ENCODE measurements at places on chromosomes 6 and 20. TPM values are rescaled to one million over a fixed set of nuclear protein-coding genes. Genes with fewer than 3 reads are reported as not detected.

DNA sequence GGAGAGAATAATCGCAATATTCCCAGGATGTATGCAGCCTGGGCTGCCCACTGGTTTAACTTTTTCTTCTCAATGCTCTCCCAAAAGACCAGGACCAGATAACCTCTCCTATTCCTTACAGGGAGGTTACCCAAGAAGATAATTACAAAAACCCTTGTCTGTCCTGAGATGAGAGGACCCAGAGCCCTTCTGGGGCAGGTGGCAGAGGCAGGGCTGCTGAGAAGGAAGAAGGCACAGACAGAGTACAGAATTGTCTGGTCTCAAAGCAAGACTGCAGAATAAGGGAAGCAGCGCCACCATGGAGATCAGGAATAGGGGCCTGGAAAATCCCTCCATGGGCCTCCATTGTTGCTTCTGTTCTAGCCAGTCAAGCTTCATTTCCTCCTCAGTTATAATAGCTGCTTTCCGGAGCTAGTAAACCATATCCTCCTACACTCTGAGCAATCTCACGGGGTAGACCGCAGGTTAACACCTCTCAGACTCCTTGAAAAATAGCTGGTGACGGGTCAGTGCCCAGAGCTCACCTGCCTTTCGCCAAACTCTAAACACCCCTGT is 463 bp upstream of the HLA-DMB start:
- no peak for DNase-seq

DNA sequence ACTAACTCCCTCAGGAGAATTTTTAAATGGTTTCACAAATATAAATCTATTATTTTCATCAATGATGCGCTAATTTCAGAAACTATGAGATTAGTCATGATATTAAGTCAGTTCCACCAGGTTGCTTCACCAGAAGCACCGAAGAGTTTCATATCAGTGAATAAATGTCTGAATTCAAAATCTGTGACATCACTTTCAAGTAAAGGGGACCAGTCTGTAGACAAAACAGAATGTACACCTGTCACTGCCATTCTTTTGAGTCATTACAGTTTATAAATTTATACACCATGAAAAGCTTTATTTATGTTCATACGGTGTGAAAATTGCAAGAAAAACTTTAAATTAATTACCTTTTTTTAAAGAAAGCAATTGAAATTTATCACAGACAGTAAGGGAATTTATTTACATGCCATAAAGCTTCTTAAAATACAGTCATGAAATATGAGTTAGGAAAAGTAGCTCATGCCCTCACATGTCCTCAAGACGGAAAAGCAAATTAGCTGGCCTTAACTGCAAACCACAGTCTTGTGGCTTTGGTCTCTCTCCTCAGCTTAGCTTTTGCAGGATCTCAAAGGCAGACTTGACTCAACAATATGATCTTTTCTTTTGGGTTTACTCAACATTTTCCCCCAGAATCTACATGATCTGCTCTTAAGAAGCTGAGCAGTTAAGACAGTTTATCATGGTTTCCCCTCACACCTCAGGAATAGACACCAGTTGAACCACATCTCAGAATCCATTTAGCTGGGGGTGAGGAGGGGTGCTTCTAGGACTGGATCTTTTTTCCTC is 177.7 kb upstream of the MCHR2 start:
- no peak for DNase-seq

Gene KCNK5
- 28.6 TPM for polyA plus RNA-seq

DNA sequence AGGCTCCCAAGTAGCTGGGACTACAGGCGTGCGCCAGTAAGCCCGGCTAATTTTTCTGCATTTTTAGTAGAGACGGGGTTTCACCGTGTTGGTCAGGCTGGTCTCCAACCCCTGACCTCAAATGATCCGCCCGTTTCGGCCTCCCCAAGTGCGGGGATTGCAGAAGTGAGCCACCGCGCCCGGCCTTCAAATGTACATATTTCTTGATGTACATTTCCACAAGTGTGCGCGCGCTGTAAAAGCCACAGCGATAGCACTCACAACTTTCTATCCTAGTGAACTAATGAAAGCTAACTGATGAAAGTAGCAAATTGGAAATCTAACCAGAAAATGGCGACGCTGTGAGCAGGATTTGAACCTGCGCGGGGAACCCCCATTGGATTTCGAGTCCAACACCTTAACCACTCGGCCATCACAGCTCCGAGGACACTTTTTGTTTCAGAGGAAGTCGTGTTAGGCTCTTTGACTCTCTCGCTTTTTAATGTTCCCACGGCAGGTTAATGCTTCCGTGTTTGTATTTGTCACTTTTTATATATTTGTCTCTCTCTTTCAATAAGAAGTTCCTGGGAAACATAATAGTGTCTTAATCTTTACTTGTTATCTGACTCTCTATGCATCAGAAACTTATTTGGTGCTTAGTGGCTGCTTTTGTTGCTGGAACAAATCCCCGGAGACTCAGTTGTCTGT is 199.4 kb upstream of the ZNF184 start:
- no peak for DNase-seq

GRCh38 chr6:164035900-164036485 is 621.5 kb downstream of the QKI start:
- DNase-seq, result no peak

Gene OR2J3
- not detected for polyA plus RNA-seq

DNA sequence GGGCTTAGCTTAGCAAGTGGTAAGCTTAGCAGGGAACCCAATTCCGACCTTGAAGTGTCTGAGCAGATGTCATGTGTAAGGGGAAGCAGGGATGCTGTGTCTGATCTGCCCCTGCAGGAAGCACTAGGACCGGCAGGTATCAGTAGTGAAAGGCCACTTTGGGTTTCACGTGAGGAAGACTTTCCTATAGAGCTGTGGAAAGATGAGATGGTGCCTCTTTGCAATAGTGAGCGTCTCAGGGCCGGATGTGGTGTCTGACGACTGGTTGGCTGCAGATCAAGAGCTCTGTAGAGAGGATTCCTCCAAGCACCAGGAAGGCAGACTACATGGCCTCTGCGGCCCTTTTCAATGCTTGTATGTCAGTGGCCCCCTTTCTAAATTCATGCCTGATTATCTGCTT is 98.3 kb downstream of the TIAM2 start:
- no peak for DNase-seq

Gene CCN6
- polyA plus RNA-seq, result 0.76 TPM

DNA sequence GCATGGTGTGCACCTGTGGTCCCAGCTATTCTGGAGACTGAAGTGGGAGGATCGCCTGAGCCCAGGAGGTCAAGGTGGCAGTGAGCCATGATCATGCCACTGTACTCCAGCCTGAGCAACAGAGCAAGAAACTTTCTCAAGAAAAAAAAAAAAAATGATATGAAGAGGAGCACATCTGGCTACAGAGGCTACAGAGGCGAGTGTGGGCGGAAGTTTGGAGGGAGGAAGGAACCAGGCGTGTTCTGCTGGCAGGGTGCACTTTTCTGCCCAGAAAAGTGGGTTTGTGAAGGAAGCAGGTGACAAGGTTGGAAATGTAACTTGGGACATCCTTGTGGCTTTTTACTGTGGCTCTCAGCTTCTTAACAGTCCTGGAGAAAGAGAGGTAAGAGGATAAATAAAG is 96.7 kb downstream of the SNX5 start:
- no peak for DNase-seq
